H1 (cell line): ENCODE measurements at places on chromosomes 3 and 15. TPM values are rescaled to one million over a fixed set of nuclear protein-coding genes. Genes with fewer than 3 reads are reported as not detected.

- DNase-seq, result no peak
Observed at GRCh38 chr3:53809267-53809666, 37.0 kb downstream of the CHDH start.

The C3orf49 gene
- not detected in 2 replicates for total RNA-seq

- DNase-seq, result no peak
Observed at GRCh38 chr3:13706886-13707285, 158.0 kb downstream of the FBLN2 start.

DNA sequence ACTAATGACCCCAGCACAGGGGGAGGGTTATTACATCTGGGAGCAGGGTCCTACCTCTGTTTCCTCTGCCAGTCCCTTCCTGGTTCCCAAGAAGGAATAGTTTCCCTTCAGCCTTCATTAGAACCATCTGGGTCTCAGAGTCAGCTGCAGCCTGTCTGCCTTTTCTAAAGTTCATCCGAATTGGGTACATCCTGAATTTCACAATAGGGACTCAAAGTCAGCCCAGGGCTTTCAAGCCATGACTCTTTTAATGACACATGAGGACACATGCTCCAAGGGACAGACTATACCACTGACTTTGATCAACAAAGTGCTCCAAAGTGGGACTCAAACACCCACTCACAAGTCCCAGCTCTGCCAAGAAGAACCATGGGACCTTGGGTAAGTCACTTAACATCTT, 12.7 kb upstream of the CRABP1 start:
- DNase-seq, result no peak

DNA sequence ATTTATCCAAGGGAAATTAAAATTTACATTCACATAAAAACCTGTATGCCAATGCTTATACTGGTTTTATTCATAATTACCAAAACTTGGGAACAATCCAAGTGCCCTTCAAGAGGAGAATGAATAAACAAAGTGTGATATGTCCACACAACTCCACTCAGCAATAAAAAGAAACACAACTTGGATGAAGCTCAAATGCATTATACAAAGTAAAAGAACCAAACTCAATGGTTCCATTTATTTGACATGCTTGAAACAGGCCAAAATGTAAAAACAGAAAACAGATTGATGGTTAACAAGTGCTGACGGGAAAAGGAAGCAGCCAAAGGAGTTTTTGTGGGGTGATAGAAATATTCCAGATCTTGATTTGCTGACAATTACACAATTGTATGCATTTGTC, 23.5 kb downstream of the OCA2 start:
- DNase-seq, result no peak

GRCh38 chr3:22364851-22365250, 613.8 kb upstream of the ZNF385D start:
- no peak for DNase-seq

GRCh38 chr3:99846477-99847160, 29.0 kb downstream of the CMSS1 start:
- DNase-seq, result no peak

- DNase-seq, result no peak
Observed at GRCh38 chr3:149783576-149783975, 8.8 kb downstream of the ANKUB1 start.

DNA sequence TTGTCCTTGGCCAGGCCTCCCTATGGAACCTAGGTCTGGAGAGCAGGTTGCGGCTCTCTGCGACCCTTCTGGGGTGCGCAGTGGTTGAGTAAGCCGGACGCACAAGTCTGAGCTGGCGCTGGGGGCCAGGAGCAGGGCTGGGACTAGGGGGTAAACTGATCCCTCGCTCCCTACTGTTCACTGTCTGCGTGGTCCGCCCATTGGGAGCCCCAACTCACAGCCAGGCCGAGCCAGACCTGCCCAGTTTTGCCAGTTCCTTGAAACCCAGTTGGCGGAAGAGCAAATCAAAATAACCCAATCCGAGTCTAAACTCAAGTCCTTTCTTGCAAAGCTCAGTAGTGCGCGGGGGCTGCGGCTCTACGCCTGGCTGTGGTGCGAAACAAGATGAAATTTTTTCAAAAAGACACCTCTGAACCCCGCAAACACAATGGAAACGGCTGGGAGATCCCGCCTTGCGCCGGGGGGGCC, 17.5 kb downstream of the RGMA start:
- no peak for DNase-seq

The HGD gene
- total RNA-seq, result not detected in 2 replicates

DNA sequence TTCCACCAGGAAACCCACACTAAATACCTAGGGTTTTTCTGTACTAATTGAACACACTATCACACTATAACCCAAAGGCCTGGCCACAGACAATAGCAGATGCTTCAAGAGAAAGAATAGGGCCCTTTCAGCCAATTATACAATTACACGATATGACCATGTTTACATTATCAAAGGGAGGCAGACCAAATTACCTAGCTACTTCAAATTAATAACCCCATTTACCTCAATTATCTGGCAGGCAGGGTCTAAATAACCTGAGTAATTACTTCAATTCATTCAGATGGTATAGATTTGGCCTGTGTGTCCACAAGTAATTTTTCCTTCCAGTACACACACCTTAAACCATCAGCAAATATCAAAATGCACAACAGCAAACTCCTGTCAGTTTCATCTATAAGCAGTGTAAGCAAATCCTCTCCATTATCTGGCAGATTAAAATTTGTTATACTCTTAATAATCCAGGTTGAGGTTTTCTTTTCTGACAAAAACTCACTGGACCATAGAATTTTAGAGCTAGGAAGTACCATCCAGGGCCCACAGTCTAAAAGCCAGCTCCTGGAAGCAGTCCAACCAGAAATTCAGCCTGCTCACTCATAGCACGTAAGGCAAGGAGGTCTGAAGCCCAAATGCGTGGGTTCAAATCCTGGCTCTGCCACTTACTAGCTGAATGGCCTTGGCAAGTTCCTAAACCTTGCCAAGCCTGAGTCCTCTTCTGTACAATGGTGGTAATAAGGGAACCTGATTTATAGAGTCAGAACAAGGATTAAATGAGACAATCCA, 51.8 kb downstream of the RFTN1 start:
- DNase-seq, result no peak

The TTLL13 gene
- 0.19 TPM in 1 of 2 replicates, not detected in the other for total RNA-seq

DNA sequence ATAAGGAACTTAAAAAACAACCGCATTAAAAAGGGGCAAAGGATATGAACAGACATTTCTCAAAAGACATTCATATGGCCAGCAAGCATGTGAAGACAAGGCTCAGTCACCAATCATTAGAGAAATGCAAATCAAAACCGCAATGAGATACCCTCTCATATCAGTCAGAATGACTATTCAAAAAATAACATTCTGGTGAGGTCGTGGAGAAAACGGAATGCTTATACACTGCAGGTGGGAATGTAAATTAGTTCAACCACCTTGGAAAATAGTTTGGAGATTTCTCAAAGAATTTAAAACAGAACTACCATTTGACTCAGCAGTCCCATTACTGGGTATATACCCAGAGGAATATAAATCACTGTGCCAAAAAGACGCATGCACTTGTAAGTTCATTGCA, 496.6 kb upstream of the SGO1 start:
- DNase-seq, result no peak

GRCh38 chr15:90033448-90033847, 32.3 kb downstream of the ZNF710 start:
- DNase-seq, result no peak

The PRKCD gene
- 22.2 and 22.6 TPM in 2 replicates for total RNA-seq

The ADAMTS9 gene
- 0.36 and 0.41 TPM in 2 replicates for total RNA-seq

The MYL3 gene
- not detected in 2 replicates for total RNA-seq

The CCDC33 gene
- total RNA-seq, result 1.0 and 2.0 TPM in 2 replicates

GRCh38 chr3:26369133-26369532, 253.4 kb upstream of the LRRC3B start:
- no peak for DNase-seq

DNA sequence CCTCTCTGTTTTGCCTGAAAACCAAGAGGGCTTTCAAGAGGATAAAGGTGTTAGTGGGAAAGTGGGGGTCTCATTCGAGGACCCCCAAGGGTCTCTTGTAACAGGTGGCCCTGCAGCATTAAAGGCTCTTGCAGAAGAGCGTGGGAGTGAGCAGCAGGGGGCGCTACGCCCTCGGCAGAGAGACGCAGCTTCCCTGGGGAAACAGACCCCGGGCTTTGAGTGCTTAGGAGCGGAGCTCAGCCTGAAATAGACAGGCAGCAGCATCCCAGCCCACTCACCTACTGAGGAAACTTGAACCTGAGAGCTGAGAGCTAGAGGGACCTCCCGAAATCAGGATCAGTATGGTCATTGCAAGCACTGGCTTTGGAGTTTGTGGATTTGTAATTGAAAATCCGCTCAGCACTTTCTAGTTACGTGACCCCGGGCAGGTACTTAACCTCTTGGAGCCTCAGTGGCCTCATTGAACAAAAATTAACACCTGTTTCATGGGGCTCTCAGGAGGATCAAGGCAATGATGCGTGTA, 25.7 kb downstream of the RPLP1 start:
- DNase-seq, result peak; percentile 61

The SGO1 gene
- total RNA-seq, result 34.6 and 36.4 TPM in 2 replicates

The GOLGA8O gene
- not detected in 2 replicates for total RNA-seq

The PPARG gene
- total RNA-seq, result 0.27 TPM in 1 of 2 replicates, not detected in the other

DNA sequence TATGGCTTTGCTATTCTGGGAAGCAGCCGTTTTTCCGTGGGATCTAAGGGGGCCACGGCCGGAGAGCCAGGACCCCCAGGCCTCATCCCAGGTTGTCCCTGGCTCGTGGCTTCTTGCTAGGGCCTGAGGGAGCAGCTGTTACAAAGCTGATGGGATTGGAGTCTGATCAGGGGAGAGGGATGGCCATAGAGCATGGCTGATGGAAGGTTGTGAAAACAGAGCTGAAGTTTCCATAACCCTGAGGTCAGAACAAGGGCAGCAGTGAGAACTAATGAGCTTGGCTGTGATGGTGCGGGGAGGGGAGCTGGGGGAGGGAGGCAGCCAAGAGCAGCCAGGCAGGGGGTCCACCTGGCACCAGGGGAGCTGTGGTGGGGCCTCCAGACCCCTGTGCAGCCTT, 63.0 kb downstream of the LINGO1 start:
- DNase-seq, result no peak

DNA sequence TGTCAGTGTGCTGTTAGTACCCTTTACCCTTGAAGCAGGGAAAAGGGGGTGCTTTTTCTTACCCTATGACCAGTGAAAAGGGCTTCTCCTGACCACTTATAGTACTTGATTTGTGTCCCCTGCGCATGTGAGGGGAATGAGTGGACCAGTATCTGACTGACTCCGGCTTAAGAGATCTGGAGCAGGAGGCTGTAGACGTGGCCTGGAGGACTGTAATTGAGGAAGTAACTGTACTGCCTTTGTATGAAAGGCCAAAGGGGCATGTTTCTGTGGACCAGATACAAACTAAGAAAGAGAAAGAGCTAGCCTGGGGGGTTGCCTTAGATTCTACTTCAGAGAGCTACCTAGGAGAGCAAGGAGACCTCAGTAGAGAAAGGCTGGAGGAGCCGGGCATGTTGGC, 89.9 kb upstream of the TBL1XR1 start:
- DNase-seq, result no peak

The SOX2 gene
- 247 and 260 TPM in 2 replicates for total RNA-seq

- DNase-seq, result no peak
Observed at GRCh38 chr3:71078723-71079525, 504.6 kb downstream of the FOXP1 start.

DNA sequence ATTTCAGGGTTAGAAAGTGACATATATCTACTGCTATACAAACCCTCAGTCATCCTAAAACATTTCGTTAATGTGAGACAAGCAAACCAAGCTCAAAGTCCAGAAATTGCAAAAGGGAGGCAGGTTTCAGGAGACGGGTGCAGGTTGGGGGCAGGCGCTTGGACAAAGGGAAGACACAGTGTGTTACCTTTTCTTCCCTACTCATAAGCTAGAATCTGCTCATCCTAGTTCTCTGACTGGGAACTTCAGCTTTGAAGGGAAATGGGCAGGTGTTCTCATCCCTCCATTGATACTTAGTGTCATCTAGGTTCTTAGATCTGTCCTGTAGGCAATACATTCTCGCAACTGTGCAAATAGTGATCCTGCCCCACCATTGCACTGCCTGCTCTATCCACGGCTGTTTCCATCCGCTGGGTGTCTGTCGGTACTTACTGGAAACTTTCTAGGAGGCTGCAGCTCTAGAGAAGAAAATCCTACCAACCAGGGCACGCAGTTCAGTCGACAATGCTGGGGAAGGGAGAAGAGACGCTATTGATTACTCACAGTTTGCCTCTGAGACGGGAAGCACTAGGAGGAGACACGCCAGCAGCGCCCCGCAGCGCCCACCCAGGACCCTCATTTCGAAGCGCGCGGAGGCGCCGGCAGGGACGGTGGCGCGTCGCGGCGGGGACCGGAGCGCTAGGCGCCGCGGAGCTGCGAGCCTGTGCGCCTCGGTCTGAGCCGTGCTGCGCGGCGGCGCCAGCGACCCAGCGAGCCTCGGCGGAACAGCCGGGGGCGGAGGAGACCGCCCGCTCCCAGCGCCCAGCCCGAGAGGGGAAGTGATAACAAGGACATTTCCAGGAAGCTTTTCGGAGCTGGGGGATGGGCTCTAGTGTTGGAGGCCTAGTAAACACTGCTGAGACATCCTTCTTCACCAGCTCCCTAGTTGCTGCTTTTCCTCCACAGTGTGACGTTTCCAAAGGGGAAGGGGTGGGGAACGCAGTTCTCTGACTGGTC, at the start of gene PROS1:
PROS1 (minus strand) TSS at position 766 of the 996 bp plus-strand sequence; CDS start at position 619, 147 bp downstream.
- peak; percentile 74 for DNase-seq

- no peak for DNase-seq
Observed at GRCh38 chr3:154142608-154143007, 21.4 kb downstream of the ARHGEF26 start.

The SUSD5 gene
- 3.3 and 3.9 TPM in 2 replicates for total RNA-seq

The GPR27 gene
- 12.5 and 13.8 TPM in 2 replicates for total RNA-seq

DNA sequence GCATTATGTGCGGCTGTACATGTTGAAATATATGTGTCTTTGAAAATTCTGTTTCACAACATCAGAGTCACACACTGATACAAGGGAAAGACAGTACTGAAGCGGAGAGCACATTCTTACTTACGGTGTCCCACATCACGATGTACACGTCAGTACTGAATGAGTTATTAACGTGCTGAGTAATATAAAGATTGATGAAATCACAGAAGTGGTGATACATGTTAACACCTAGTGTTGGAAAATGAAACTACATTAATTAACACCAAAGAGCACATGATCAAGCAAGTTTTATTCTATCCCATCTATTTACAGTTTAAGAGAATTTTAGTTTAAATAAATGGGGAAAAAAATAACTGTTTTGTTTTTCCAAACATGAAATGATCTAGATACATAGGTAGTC, 15.6 kb downstream of the EOGT start:
- no peak for DNase-seq

- no peak for DNase-seq
Observed at GRCh38 chr15:96406291-96406690, 75.8 kb downstream of the NR2F2 start.

- no peak for DNase-seq
Observed at GRCh38 chr3:58411036-58411435, 22.6 kb downstream of the PDHB start.

GRCh38 chr15:39435244-39435643, 145.6 kb upstream of the THBS1 start:
- no peak for DNase-seq

DNA sequence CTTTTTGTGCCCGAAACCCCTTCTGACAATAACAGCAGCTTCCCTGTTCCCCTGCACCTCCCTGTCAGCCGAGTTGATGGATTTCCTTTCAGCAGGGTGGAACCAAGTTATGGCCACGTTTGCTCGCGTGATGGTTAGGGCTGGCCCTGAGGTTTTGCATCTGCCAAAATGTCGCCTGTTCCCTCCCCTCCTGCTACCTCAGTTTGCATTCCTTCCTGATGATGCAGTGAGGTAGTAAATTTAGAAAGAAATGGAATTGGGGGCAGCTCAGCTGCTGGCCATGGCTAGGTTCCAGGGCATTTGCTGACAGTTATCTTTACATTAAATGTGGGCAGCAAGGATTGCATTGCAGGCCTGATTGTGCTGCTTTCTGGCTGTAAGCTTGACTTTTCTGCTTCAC, 13.2 kb downstream of the LIMD1 start:
- no peak for DNase-seq
